ENCODE measurements at places on chromosomes 2 and 18.

- ATAC-seq = no peak
Measured at GRCh38 chr2:177772529-177772928, 300.0 kb downstream of the PDE11A start.

DNA sequence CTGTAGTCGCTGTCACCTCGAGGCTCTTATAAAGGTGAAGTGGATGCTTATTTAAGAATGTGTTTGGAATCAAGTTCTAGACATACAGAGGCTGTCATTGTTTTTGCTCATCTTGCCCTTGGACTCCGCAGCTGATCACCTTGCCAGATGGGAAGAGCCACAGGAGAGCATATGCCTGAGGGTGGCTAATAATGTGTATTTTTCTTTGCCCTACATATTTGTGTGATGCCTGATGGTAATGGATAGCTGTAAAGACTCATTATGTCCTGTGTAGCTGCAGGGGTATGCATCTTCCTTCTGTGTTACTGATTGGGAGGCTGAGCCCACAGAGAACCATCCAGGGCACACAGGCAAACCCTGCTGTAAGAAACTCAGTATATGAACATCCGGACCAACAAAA lies 61.7 kb downstream of the PRKCE start:
- ATAC-seq = no peak

DNA sequence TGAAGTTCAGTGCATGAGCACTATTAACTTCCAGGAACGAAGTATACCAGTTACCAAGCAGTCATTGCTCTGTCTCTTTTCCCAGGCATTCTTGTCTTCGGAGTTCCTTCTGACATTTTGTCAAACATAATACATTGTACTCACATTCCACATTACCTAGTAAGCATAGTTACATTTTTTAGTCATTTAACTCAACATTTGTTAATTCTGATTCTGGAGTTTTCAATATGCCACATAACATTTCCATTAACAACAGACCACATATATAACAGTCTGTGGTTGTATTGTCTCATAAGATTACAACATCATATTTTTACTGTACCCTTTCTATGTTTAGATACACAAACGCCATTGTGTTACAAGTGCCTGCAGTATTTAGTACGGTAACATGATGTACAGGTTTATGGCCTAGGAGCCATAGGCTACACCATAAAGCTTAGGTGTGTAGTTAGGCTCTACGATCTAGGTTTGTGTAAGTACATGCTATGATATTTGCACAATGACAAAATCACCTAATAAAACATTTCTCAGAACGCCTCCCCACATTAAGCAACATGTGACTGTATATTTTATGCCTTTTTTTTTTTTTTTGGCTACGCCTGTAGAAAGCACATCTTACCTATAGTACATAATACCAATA lies 187.1 kb downstream of the DYM start:
- ATAC-seq = no peak

GRCh38 chr2:23645230-23645808 lies 260.3 kb downstream of the KLHL29 start:
- ATAC-seq = no peak

GRCh38 chr2:65549257-65549627 lies 116.8 kb upstream of the SPRED2 start:
- ATAC-seq = no peak

- peak; percentile 57 for ATAC-seq
Measured at GRCh38 chr2:11286749-11287148, 57.7 kb downstream of the ROCK2 start.

DNA sequence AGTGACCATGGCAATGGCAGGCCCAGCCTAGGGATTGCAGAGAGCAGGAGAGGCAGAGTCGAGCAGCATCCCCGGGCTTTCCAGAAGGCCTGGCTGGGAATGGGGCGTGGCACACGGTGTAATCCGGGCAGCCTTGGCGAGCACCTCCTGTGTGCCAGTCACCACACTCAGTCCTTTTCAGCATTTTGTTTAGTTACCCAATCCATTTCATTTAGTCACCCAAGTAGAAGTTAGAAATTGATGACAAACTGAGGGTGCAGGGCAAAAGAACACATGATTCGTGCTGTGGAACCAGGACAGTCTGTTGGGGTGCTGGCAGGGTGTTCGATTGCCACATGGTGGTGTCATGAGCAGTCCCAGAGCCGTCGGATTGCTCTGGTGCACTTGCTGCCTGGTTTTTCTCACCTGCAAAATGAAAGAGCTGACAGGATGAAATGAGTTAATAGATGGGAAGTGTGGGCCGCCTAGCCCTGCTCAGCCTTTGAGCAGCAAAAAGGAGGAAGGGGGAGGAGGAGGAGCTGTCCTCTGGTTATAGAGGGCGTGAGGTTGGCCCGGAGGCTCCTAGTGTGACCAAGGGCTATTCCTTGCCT lies 299.4 kb downstream of the AGAP1 start:
- ATAC-seq = peak; percentile 75

GRCh38 chr2:50556934-50557575 lies 474.9 kb downstream of the NRXN1 start:
- ATAC-seq = no peak

- no peak for ATAC-seq
Measured at GRCh38 chr2:61405813-61406212, 65.1 kb downstream of the USP34 start.

- peak; percentile 72 for ATAC-seq
Measured at GRCh38 chr2:224904381-224904780, 137.9 kb downstream of the DOCK10 start.

DNA sequence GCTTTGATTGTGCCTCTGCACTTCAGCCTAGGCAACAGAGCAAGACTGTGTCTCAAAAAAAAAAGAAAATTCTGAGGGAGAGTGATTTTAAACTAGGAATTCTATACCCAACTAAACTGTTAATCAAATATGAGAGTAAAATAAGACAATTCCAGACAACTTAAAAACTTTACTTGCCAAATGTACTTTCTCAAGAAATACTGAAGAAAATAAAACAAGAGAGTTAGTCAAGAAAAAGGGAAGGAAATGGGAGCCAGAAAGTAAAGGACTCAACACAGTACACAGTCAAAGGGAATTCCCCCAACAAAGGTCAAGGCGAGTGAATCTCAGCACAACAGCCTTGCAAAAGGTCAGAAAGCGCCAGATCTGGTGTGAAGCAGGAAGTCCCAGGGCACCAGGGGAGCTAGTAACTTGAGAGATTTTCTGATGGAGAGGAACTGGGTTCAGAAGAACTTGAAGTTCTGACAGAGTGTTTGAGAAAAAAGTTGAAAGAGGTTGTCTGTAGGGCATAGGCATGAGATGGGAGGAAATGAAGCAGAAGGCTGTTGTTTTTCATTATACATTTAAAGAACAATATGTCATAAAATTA lies 22.6 kb upstream of the TBC1D8 start:
- ATAC-seq = no peak

GRCh38 chr18:612156-612555 lies 15.4 kb downstream of the CLUL1 start:
- no peak for ATAC-seq

DNA sequence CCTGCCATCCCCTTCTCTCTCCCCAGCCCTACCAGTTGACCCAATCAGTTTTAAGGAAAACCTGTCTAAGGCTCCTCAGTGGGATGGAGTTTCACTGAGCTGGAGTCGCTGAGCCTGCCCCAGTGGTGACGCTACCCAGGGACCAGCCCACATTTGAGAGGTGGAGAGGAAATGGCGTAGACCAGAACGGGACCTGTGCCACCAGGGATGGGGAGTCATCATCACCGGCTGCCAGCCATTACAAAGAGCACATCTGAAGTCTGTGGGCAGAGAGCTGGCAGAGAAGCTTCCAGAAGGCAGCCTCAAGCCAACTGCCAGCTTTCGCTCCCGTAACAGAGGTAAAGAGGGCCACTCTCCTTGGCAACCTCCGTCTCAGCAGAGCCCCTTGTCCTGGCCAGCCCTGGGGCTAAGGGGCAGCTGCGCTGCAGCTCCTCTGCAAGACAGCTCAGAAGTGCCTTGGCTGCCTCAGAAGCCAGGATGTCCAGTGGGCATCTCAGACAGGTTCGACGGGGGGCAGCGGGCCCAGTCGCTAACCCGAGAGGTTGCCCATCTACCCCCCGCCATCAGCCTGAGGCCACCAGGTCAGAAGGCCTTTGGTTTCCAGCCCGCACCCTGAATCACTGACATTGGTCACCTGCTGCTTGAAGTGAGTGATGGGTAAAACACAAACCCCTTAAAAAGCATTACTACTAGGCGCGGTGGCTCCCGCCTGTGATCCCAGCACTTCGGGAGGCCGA lies 15.4 kb downstream of the SDC1 start:
- ATAC-seq = no peak

DNA sequence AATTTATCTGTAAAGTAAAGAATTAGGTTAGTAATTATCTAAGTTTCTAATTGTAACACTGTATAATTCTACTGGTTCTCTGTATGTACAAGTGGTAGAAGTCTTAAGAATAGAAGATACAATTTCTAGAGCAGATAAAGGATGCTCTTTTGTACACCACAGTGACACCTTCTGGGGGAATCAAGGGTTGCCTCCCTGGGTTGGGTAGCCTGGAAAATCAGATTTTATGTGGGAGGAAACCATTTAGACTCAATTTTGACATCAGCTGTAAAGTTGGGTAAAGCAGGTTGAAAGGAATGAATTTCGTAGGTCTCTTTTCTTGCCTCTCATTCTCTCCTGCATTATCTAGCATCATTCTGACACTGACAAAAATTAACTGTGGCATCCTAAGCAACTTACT lies 354.8 kb downstream of the DCC start:
- ATAC-seq = no peak

GRCh38 chr2:216410550-216410949 lies 1.7 kb upstream of the SMARCAL1 start:
- ATAC-seq = no peak

- ATAC-seq = peak; percentile 36
Measured at GRCh38 chr2:217418090-217418489, 558.2 kb upstream of the TNP1 start.

DNA sequence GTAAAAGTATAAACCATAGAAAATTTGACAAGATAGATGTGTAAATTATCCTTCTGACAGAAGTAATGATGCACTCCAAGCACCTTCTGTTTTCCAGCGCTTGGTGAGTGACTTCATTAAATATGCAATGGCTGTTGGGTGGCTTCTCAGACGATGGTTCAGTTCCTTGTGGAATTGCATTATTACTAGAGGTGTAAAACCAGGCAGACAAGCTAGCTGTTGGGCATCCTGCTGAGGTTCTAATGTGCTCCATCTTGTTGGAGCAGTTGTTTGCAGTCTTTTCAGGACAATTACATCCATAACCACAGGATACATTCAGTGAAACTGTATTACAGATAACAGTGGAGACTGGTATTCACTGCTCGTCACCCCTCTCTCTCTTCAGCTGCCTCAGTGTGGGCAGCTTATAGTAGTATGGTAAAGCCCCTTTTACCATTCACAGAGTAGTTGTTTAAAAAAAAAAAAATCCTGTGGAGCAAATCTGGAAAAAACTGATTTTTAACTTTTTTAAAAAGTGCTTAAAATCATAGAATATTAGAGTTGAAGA lies 143.5 kb downstream of the AGPS start:
- no peak for ATAC-seq

- peak; percentile 98 for ATAC-seq
Measured at GRCh38 chr18:41391616-41392595, 563.1 kb upstream of the PIK3C3 start.

DNA sequence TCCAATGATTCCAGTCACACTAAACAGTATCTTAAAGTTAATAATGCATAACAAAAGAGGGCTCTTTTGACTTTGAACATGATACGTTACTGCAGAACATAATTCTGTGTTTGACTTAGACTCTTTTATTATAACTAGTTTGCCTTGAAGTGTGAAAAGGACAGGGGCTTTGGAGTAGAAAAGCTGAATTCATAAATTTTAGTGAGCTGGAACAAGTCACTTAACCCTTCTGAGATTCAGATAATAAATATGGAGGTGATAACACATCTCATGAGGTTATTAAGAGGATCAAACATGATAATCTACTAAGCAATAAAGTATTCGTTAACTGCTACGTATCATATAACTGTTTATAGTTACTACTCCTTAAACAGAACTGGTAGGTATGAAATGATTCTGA lies 44.7 kb upstream of the FLACC1 start:
- ATAC-seq = no peak

DNA sequence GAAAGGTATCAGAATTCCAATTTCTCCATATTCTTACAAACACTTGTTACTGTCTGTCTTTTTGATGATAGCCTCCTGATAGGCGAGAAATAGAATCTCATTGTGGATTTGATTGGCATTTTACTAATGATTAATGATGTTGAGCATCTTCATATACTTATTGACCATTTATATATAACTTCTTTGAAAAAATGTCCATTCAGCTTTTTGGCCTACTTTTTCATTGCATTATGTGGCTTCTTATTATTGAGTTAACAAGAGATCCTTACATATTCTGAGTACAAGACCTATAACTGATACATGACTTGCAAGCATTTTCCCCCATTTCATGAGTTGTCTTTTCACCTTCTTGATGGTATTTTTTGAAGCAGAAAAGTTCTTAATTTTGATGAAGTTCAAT lies 54.6 kb downstream of the QPCT start:
- no peak for ATAC-seq

DNA sequence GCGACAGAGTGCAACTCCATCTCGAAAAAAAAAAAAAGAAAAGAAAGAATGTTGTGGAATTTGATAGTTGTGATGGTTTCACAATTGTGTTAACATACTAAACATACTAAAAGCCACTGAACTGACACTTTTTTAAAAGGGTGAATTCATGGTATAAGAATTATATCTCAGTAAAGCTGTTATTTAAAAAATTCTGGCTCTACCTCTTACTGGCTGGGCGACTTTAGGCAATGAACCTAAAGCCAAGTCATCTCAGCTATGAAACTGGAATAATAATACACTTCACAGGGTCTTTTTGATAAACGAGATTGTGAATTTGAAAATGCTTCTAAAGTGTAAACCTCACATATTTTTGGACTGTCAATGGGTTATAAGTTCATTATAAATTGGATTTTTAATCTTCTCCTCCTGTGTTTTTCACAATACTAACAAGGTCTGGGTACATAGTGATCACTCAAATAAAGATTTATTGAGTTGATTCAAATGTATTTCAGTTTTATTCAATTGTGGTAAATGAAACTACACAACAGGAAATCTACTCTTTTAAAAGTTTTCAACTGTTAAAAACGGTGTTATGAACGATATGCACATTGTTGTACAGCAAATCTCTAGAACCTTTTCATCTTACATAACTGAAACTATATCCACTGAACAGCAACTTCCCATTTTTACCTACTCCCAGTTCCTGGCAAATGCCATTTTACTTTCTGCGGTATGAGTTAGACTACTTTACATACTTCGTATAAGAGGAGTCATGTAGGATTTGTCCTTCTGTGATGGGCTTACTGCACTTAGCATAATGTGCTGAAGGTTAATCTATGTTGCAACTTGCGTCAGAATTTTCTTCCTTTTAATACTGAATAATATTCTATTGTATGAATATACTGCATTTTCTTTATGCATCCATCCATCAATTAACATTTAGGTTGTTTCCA lies 43.0 kb upstream of the GTF2A1L start:
- ATAC-seq = no peak

DNA sequence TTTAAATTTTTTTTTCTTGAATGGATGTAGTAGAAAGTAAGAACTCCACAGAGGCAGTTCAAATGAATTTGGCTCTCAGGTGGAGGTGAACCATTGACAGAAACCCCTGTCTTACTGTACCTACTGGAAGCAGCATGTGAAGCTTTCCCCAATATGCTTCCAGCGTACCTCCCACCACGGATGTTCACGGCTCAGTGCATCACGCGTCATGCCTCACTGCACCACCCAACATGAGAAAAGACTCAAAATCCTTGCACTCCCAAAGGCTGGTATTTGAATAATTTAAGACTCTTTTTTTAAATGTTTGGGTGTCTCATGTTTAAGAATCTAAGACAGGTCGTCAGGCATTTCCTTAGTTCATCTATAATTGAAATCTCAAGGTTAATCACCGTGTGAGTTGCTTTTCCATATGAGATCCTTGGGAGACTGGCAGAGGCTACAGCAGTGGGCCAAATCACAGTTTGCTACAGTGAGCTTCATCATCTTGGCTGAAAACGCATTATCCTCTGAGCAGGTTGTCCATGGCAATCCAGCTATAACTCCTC lies 846.4 kb downstream of the DCDC2C start:
- no peak for ATAC-seq

Measured in SK-N-SH treated with all-trans-retinoic acid at 6 μM for 48 hours (cell line).